H1 (cell line): ENCODE measurements at places on chromosomes 1 and 21.

DNA sequence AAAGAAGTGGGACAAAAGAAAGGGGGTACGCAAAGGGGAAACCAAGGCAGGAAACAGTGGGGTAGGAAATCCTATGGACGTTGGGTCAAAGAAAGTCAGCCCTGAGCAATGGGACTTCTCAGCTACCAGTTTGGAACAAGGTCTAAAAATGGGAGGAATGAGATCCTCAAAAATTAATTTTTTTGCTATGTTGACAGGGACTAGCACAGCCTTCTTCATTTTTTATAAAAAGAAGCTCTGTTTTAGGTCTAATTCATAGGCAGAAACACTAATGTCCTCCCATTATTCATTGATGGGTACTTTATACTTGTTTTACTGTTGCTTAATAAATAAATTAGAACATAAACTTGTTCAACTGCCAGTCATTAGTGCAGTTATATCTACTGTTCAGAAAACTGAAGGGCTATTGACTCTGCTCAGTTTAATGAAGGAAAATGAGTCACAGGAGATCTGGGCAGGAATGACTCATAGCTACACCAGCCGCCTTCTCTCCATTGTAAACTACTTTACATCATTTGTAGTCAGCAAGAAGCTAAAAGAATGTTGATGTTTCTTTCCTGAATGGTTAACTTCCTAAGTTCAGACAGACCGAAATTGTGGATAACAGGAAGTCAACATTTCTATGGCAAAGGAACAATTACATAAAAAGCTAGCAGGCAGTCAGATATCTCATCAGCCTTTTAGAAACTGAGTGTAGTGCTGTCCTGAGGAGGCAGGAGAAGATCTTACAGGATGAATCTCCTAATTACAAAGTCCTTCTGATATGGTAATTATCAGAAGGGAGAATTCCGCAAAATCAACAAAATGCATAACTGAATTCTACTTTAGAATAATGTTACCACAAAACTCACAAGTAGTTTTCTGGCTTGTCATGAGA, 356.4 kb upstream of the PKN2 start:
- DNase-seq = peak; percentile 9

- no peak for DNase-seq
These were observed 1.1 kb upstream of the KCNJ15 start for GRCh38 chr21:38255571-38256117.

GRCh38 chr1:198143797-198144196, 13.0 kb upstream of the NEK7 start:
- DNase-seq = no peak

DNA sequence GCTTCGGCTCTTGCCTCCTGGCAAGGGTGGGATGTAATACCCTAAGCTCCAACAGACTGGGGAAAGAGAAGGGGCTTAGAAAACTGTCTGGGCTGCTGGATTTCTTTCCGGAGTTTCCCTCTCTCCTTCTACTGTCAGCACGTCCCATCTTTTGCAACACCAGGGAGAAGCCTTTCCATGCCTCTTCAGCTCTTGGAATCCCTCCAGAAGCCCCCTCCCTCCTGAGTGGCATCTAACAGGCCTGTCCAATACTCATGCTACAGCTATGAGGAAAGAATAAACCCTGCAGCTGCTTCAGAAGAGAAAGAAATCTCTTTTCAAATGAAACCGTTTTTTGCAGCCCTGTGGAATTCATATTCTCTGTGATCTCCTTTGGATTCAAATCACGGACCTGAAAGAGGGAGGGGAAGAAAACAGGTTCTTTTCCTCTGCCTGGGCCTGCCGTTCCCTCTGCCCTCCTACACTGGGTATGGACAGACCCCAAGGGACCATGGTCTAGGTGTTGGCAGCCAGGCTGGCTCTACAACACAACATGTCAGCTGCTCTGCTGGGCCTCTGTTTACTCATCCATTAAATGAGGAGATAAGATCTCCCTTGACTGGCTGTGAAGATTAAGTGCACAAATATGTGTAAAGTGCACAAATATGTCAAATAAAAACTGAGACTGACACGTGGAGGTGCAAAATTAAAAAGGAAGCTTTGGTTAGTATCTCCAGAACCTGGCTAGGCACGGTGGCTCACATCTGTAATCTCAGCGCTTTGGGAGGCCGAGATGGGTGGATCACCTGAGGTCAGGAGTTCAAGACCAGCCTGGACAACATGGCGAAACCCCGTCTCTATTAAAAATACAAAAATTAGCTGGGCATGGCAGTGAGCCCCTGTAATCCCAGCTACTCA, 6.0 kb upstream of the CAPN2 start:
- DNase-seq = no peak

- DNase-seq = no peak
These were observed 43.6 kb downstream of the ARID1A start for GRCh38 chr1:26739329-26739914.

DNA sequence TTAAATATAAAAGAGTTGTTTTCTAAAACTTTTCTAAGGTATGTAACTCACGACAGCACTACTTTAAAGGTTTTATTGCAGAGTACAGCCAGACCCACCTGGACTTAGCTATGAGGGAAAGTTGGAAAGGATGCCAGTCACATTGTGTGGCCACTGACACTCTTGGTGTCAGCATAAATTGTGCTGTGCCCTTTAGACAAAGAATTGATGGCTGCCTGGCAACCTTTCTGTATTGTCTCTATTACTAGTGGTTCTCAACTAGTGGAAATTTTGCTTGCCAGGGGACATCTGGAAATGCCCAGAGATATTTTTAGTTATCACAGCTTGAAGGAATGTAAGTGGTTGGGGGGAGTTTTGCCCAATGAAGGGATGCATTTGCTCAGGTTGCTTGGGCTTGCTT, 117.5 kb upstream of the APP start:
- DNase-seq = no peak

DNA sequence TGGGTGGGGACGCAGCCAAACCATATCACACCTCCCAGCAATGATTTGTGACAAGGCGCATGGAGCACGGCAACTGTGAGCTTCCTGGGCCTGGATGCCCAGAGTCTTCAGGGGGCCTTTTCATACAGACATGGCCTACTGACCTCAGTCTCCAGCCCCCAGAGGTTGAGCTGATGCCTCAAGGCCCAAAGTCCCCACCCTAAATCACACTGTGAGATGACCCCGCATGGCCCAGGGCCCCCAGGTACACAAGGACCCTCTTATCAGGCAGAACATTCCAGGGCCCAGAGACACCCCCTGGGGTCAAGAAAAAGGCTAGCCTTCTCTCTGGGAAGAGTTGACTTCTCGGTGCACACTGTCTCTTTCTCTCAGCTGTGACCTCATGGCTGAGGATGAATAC, 179.7 kb upstream of the C1orf174 start:
- no peak for DNase-seq

DNA sequence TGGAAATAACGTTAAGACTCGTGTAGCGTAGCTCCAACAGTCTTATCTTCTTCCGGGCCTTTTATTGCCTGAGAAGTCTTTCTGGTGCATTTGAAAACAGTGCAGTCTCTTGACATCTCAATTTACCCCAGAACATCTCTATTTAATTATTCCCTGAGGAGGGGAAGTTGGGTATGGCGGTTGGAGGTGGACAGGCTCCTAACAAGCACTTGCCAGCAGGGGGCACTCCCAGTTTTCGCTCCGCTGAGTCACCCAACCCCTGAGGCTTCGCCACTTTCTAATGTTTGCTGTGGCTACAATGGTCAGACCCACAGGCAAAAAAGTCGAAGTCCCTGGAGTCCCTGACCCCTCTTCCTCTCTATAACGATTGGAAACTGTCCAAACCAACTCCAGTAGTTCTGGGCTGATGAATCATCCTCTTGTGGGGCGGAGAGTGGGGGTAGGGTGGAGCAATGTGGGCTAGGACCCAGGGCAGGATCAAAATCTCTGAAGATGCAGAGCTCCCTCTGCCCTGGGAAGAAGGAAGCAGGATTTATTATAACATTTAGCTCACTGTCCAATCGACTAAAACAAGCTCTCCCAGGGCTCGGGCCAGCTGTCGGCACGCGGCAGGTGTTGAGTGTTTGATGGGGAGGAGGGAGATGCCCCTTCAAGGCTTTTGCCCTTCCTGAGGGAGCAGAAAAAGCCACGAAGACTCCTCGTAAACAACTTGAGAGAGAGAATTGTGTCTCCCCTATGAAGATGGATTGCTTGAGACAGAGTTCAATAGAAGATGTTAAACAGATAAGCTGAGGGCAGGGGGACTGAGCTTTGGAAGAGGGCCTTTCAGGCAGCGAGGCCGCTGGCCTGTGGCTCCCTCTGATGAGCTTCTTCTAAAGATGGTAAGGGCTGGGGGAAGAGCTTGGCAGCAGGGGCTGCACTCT, 85.7 kb downstream of the BRINP2 start:
- peak; percentile 49 for DNase-seq

GRCh38 chr1:188669728-188670382, 1807.8 kb downstream of the BRINP3 start:
- no peak for DNase-seq

DNA sequence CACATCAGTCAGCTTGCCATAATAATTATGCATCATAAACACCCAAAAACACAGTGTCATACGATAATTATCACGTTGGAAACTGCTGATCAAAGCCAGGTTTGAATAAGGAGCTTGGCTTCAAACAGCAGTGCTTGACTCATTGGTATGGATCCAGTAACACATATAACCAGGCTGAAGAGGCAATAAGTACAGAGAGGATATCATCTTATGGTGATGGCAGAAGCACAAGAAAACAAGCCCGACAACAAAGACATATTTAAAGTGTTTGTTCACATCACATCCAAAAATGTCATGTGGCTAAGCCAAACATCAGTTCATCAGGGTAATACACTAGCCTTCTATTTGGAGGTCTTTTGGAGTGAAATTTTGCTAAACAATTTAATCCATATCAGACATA, 389.7 kb downstream of the NCAM2 start:
- no peak for DNase-seq

DNA sequence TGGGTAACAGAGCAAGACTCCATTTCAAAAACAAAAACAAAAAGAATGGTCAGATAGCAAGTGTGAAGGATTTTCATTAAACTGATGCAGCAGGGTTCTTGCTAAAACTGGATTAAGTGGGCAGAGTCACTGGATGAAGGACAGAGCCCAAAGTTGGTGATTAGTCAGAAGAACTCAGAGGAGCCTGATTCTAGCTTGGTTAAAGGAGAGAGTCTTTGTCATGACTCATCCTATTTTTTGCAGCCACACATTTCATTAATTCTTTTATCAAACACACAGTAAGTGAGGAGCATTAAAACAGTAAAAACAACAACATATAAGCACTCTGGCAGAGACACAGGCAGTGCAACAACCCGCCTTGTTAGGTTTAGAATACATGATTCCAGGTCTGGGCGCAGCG, 56.0 kb upstream of the EDARADD start:
- DNase-seq = no peak

GRCh38 chr1:56525489-56526041, 53.8 kb downstream of the PLPP3 start:
- DNase-seq = no peak

DNA sequence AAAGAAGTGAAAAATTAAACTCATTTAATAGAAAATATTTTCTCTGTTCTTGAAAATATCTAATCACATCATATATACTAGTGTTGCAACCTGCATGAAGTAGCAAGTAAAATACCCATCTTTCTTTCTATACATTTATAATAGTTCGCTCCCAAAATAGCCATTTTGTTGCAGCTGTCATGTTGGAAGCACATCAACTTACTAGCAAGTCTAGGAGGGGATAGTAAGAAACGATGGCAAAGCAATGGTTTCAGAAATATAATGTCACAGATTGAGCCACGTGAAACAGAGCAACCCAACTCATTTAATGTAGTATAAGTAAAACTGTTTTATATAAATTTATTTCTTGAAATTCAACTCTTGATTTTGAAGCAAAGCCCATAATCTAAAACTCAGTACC, 521.8 kb downstream of the LRRIQ3 start:
- no peak for DNase-seq

- no peak for DNase-seq
These were observed 3.1 kb downstream of the ATP1A1 start for GRCh38 chr1:116375887-116376728.

DNA sequence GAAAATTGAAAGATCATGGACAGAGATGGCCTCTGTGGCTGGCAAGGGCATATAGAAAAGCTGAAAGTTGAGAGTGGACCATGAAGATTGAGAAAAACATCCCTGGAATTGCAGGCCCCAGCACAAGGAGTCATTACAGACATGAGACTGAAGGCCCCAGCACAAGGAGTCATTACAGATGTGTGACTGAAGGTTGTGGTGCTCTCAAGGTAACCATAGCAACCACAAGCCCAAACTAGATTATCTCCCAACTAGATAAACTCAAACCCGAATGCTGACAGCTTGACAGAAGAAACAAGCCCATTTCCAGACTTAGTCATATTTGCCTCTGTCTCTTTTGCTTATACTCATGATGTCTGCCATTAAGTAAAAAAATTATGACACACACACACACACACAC, 1252.1 kb upstream of the ADGRL4 start:
- DNase-seq = no peak

- no peak for DNase-seq
These were observed 844 bp downstream of the ZMYM6 start for GRCh38 chr1:35030756-35031446.

- DNase-seq = no peak
These were observed 1.8 kb upstream of the CYB5R1 start for GRCh38 chr1:202968895-202969295.

DNA sequence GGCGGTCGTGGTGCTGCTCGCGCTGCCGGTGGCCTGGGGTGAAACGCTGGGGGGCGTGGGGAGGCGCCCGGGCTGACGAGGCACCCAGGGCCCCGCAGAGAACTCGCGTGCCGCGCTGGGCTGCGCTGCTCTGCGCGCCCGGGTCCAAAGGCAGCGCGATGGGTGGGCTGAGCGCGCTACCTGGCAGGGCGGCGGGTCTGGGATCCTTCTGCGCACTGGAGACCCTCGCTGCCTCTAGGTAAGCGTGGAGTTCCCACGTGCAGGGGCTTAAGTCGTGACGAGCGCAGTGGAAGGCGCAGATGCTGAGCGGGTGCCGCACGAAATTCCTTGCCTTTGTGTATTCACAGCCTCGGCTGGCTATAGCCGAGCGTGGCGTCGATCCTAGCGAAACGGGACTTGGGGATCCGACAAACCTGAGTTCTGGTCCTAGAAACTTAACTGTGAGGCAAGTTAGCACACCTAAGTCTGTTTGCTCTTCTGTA, 24.6 kb downstream of the CR1L start:
- no peak for DNase-seq

DNA sequence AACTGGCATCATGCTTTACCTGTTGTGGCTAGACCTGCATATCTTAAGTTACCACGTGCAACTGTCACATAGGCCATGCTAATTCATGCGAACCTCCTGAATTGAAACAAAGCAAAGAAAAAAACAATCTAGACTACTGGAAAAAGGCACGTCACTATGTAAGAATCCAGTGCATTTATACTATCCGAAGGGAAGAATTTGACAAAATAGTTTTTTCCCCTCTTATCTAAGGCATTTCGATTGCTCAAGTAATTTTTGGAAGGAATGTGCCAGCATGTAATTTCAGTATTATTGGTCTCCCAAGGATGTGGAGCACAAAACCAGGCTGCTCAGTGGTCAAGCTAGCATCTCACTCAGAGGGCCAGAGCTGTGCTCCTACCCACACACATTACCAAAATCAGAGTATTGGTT, 31.5 kb upstream of the C1orf198 start:
- DNase-seq = no peak
